HL-60 (cell line): ENCODE measurements at places on chromosomes 4 and X.

DNA sequence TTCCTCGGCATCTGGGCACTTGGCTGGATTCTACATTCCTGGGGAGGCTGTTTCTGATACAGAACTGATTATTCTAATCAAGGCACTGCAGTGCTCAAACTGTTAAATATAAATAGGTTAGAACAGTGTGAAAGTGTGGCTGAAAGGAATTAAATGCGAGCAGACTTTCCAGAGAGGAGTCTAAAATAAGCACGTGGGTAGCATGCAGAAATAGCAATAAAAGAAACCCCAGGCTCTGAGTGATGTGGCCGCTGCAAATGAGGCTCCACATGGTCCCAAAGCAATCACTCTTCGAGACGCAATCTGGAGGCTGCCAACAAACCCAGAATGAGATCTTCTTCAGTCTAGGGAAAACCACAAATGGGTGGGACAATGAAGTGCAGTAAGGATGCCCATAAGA lies 30.6 kb upstream of the MTM1 start:
- DNase-seq, result no peak

DNA sequence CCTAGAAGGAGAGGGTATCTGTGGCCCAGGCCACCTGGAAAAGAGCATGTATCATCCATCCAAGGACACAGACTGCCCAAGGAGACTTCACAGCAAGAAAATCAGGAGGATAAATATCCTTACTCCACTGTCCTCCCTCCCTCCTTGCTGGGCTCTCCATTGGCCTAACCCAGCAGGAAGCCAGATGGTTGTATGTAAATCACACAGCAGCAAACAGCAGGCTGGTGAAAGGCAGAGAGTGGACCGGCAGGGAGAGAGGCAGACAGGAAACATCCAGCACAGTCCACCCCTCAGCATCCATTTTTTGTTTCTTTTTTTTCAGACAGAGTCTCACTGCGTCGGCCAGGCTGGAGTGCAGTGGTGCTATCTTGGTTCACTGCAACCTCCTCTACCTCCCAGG lies 17.5 kb downstream of the TXK start:
- no peak for DNase-seq

DNA sequence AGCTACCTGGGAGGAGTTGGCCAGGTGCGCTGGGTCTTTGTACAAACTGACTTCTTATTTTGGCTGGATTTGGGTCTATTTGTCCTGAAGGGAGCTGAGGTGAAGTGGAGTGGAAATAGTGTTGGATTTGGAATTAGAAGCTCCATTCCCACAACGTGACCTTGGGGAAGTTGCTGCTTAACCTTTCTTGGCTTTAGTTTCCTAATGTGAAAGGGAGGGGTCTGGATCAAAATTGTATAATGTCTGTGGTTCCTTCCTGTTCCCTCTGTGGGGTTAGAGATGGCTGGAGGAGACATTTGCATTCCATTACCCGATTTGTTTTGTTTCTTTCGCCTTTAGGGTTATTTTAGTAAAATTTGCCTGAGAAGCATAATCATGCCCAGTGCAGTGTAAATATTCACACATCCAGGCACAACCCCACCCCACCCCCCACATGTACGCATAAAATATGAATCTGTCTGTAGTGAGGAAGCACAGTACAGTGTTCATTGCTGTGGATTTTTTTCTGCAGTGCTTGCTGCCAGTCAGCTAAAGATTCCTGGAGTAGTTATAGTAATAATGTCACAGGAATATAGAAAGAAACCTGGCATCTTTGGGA lies 21.5 kb downstream of the JADE1 start:
- DNase-seq, result peak; percentile 4

- DNase-seq, result no peak
Measured at GRCh38 chr4:78171482-78171881, 114.4 kb downstream of the FRAS1 start.

- DNase-seq, result no peak
Measured at GRCh38 chr4:23814587-23814986, 75.3 kb downstream of the PPARGC1A start.

DNA sequence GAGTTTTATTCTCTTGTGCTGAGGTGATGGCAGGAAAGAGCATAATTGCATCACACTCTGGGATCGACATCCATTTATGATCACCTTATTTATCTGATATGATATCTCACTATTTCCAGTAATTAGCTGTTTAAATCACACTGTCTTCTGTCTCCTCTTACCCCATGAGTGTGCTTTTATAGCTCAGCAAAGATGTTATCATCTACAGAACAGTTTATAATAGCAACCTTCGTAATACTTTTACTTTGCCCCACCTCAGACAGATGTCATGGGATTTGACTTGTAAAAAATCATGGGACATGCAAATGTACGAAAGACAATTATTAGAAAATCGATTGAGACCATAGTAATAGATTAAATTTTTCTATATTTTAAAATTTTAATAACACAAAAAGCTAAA lies 1122.3 kb upstream of the PCDH10 start:
- DNase-seq, result no peak

- no peak for DNase-seq
Measured at GRCh38 chrX:9184211-9184610, 150.3 kb upstream of the FAM9B start.

DNA sequence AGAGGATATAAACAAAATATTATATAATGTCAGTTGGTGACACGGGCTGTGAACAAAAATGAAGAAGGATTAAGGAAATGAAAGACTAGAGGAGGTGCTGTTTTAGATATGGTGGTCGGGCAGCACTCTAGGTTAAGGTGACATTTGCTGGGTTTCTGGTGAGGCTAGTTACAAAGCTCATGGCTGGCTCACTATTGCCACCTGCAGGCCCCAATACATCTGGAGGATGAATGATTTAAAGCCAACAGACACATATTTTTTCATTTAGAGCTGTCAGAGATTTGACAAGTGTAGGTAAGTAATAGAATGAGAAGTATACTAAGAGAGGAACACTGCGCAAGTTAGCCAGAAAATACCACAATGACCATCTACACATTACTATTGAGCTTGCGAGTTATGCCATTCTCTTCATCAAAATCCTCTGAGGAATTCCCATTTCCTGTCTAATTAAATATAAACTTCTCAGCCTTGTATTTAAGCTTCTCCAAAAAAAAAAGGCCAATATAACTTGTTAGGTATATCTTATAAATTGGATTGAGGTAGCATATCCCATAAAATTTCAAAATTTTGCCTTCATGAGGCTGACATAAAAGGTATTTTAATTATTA lies 6.4 kb upstream of the FGG start:
- peak; percentile 39 for DNase-seq

GRCh38 chr4:153655928-153656327 lies 28.2 kb upstream of the TLR2 start:
- peak; percentile 77 for DNase-seq

- no peak for DNase-seq
Measured at GRCh38 chrX:42050345-42050744, 127.0 kb upstream of the CASK start.

GRCh38 chrX:48782795-48783194 lies 3.6 kb upstream of the GATA1 start:
- no peak for DNase-seq

GRCh38 chrX:20352504-20352903 lies 85.8 kb upstream of the RPS6KA3 start:
- DNase-seq, result no peak

DNA sequence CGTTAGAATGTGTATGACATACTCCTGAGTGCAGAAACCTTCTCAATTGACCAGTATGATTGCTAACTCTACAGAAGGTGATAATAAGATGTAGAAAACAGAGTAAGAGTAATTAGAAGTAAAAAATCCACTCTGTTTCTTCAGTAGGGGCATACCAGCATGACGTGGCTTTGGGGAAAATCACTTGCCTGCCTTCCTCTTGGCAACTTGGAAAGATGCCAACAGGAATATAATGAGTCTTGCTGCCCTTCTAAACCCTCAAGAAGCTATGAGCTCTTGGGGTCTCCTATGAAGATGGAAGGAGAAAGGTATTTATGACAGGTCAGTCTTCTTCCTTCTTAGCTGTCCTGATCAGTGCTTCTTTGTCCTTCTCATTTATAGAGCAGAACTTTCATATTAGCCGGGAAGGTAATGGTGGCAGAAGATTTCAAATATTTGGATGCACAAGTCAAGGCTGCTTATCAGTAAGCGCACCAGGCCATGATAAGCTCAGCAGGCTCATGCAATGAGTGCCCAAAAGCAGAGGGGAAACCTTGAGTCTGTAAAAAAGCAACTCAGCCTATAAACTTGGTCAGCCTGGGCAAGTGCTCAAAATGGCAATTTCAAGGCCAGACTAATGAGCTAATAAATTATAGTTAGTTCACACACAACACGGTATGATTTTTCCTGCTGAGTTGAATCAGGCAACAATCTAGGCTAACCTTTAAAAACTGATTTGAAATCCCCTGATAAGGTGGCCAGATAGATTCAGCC lies 69.7 kb upstream of the PPARGC1A start:
- DNase-seq, result no peak

DNA sequence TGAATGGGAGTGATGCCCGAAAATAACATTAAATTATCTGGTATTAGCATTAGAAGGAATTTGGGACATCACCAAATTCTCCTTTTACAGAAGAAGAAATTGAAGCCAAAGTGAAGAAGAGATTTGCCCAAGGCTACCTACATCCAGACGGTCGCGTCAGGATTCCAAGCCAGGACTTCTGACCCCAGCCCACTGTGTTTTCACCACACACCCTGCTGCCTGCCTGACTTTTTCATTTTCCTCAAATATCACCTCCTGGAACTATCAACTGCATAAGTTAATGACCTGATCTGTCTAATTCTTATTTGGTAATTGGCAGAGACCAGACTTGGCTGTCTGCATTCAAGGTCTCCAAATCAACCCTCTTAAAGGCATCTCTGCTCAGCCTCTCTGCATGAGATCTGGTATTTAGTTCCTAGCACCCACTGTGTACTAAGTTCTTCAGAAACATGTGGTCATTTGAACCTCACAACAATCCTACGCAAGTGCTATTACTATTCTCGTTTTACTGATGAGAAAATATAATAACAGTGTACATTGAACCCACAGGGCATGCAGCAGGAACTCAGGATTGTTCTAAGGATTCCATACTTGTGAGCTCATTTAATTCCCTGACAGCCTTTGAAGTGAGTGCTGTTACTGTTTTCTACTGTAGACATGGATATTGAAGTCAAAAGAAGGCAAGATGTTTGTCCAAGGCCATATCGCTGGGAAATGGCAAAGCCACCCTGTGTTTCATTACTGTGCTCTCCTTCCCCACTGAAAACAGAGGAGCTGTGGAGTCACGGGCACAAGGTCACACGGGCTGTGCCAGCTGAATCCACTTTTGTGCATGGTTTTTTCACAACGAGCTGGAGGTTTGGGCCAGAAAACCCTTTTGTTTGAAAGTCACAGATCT lies 195.2 kb upstream of the C1QTNF7 start:
- DNase-seq, result no peak
